ENCODE measurements at places on chromosomes 1 and 21.

DNA sequence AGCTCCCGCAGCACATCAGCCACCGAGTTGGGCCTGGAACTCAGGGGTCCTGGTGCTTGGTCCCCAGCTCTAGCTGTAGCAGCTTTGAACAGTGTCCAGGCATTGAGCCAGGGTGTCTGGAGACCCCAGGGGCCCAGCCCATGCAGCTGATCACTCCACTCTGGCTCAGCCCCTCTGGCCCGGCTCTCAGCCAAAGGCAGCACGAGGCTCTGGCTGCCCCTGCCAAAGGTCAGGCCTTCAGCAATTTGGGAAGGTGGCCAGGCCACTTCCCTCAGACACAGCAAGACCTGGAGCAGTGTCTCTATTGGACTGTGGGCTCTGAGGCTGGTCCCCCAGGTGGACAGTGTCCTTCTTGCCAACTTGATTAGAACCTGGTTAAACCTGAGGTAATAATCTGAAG is 34.4 kb upstream of the RNF19B start:
- no peak for DNase-seq

DNA sequence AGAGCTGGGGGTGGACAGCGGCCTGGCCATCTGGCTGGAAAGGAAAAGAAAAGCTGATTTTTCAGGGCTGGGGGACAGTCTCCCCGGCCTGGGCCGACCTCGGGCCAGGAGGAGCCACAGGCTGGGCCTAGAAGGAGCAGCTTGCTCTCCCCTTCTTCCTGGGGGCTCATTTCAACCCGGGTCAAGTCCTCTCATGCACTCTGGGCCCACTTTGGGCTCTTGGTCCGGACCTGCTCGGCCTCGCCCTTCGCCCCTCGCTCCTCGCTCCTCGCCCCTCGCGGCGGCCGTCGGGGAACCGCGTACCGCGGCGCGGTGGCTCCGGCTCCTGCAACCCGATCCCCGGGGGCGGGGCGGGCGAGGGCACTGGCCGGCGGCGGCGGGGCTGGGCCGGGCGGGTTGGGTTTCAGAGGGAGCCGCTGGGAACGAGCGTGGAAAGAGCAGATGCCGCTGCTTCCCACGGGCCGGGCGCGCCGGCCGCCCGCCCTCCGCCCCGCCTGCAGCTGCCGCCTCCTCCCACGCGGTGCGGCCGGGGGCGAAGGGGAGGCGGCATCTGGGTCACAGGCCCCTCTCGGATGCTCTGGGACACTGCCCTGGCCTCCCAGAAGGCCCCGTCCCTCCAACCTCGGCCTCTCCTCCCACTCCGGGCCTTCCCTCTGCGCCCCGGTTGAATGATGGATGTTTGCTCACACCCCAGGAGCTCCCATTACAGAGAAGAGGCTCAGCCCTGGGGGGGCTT is 6.6 kb downstream of the HEYL start:
- DNase-seq = no peak

GRCh38 chr1:47711184-47711847 is 273.5 kb downstream of the FOXD2 start:
- DNase-seq = no peak

DNA sequence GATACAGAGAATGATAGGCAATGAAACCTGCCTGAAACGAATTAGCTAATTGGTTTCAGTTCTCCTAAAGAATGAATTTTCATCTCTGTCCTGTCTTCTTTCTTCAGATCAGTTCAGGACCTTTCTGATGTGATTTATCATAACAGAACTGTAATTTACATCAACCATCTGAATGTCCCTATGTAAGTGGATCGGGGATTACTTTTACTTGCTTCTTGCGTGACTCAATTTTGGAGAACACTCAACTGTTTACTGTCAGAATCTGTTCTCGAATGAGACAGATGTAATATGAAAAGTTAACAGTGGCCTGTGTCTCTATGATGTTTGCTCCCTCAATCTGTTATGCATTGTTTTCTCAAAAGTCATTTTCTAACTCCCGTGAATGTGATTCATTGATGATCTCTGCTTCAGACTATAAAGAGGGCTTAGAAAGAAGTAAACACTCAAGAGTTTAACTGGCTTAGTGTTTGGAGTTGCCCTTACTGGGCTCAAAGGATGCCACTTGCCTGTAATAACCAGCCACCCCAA is 111.0 kb downstream of the GABPA start:
- DNase-seq = no peak

DNA sequence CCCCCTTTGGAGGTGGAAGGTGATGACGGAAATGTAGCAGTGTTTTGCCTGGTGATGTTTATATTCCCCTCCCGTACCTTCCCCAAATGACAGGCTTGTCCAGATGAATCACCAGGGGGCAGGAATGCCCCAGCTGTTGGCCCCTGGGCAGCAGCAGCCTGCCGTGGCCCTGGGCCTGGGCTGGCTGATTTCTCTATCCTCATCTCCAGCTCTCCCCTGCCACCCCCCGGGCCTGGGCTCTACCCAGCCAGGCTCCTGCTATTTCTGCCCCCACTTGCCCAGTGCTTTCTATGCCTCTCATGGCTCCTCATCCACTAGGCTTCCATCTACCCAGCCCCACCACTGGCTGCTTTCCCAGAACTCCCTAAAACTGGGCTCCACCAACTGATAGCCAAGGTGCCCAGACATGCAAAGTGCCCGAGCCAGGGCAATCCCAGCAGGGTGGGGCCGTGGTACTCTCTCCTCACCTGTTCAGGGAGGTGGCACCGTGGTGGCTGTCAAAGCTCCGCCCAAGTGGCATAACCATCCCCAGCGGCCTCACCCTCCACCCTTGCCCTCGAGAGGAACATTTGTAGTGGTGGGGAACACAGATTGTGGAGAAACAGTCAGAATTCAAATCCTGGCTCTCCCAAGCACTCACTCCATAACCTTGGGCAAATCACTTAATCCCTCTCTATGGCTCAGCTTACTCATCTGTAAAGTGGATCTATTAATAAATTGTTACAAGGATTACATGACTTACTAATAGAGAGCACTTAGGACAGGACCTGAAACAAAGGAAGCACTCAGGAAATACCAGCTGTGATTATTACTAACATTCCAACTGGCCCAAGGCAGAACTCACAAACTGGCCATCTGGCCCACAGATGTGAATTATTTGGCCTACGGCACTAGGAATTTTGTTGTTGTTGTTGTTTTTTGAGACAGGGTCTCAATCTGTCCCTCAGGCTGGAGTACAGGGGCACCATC is 12.8 kb upstream of the ECE1 start:
- no peak for DNase-seq

DNA sequence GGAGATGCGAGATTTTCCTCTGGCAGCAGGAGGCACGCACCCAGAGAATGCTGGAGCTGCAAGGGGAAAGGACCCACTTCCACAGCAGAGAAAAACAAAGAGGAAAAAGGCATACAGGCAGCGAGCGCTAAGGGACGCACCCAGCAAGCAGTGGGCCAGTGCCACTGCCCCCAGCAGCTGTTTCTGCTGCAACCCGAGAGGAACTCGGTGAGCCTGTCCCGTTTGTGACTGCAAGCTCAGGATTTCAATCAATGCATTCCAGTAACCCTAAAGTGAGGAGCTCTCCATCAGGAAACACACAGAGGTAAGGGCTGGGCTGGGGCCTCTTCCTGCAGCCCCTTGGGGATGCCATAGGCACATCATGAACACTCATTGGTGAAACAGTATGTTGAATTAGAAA is 58.7 kb downstream of the ACP6 start:
- DNase-seq = no peak

DNA sequence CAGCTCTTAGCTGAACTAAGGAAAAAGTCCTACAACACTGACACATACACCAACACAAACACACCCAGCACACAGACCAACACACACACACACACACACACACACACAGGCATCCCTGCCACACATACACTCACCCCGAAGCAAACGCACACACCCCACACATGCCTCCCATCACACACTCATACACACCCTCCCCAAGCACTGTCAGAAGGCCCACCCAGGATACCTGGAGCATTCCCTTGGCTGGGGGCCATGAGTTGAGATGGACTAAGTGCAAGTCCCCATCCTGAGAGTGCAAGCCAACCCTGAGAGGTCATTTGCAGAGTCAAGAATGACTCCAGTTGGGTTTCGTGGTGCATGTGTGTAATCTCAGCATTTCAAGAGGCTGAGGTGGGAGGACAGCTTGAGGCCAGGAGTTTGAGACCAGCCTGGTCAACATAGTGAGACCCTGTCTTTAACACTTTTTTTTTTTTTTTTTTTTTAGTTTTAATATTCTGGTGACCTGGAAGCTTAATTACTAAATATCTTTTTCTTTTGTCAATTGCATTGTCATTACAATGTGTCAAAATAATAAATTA is 117.3 kb downstream of the RHOU start:
- DNase-seq = no peak

DNA sequence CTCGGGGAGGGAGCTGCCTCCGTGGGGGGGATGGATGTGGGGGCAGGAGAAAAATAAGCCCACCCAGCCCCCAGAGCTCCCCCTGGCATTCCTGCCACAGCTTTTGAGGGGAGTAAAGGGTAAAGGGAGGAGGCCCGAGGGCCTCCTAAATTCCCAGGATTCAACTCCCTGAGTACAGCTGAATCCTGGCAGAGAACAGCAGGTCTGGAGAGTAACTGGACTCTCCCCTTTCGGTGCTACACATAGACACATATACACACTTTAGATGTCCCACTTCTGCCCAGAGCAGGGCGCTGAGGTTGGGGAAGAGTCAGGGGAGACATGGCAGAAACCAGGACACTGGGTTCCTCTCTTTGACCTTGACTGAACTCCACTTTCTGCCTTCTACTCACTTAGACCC is 3.0 kb downstream of the KIRREL1 start:
- no peak for DNase-seq

- no peak for DNase-seq
Measured at GRCh38 chr1:186165303-186165702, 209.8 kb downstream of the TPR start.

- no peak for DNase-seq
Measured at GRCh38 chr1:203128716-203129500, 1.4 kb downstream of the ADORA1 start.

DNA sequence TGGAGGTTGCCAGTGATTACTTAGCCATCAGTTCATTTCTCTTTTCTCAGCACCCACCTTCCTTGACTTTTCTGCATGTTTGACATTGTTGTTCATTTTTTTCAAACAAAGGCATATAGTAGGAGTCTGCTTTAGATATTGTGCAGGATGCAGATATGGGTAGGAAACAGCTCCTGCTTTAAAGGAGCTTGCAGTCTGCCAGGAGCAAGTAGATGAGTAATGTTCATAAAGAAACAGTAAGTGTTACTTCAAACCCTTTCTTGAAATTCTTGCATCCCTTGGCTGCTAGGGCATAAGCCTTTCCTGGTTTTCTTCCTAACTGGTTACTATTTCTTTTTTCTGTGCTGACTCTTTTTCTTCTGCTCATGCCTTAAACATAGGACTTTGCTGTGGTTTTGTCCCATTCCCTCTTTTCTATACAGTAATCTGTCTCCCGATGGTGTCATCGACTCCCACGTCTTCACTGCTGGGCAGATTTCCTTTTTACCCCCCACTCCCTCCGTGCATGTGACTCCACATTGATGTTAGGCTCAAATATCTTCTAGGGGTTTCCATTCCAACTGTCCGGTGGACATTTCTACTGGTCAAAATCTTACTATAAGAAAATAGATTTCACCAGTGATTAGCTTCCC is 20.4 kb downstream of the PTGFRN start:
- DNase-seq = no peak

GRCh38 chr1:88399690-88400089 is 284.4 kb upstream of the PKN2 start:
- DNase-seq = no peak

- no peak for DNase-seq
Measured at GRCh38 chr1:11354893-11355553, 82.0 kb downstream of the UBIAD1 start.

DNA sequence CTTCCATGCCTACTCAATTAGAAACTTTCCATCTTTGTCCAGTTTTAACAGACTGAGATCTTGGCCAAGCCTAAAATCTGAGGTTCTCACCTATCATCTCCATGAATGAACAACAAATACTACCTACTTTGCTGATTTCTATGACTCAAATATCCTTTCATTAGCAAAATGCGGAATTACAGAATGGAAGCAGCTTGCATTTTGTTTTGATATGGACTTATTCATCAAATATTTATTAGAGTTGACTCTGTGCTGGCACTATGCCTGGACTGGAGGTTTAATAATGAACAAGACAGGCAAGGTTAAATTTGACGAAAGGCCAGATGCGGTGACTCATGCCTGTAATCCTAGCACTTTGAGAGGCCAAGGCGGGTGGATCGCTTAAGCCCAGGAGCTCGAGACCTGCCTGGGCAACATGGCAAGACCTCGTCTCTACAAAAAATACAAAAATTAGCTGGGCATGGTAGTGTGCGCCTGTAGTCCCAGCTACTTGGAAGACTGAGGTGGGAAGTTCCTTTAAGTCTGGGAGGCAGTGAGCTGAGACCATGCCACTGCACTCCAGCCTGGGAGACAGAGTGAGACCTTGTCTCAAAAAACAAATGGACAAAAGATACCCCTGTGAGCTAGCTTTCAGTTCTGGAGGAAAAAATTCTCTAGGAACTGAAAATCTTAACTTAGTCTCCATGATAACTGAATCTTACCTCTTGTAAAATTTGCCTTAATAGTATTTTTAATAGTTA is 29.4 kb upstream of the SOD1 start:
- DNase-seq = no peak

- no peak for DNase-seq
Measured at GRCh38 chr21:45403133-45403824, 1.7 kb upstream of the COL18A1 start.

DNA sequence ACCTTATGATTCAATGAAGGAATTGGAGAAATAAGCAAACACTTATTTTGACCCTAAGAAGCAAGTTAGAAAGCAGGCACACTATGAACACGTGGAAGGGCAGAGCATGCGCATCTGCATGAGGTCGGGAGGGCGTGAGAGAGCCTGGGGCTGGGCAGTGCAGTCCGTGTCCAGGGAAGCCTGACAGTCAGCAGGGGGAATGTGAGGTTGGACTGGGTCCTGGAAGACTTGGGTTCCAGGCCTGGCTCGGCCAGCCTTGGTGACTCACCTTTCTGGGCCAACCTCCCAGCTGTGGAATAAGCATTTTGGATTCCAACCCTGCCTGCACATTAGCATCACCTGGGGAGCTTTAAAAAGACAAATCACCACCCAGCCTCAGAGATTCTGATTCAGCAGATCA is 26.6 kb upstream of the LMX1A start:
- no peak for DNase-seq

DNA sequence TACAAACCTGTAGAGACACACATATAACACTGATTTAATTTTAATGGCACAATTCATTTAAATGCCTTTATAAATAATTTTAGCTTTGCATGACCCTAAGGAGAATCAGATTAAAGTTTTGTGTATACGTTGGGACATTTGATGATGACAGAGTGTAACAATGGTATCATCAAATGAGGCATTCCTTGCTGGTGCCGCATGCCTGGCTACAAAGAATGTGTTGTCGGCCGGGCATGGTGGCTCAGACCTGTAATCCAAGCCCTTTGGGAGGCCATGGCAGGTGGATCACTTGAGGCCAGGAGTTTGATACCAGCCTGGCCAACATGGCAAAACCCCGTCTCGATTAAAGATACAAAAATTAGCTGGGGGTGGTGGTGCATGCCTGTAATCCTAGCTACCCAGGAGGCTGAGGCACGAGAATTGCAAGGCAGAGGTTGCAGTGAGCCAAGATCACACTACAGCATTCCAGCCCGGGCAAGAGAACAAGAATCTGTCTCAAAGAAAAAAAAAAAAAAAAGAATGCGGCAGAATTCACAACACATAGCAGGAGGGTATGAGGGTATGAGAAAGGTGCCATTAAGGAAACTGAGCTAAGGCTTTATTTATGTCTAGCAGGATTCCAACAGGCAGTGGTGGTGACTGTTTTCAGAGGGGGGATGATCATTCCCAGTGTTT is 58.9 kb downstream of the PTPN14 start:
- DNase-seq = no peak

Measured in CD14-positive monocyte (primary cell).